ENCODE measurements at places on chromosomes 5 and 9.

DNA sequence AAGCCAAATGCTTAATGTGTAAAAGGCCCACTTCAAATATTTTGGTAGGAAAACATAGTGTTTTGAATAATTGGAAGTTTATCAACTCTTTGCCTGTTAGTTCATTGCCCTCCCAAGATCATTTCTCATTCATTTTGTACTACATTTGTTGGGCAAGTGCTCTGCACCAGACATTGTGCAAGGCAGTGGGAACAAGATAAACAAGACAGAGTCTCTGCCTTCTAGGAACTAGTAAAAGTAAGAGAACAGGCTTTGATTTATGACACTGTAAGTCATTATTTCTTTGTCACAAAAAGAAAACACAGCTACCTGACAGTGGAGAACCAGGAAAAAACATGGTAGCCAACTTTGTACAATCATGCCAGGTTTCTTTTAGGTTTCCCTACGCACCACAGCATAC lies 63.7 kb upstream of the PAM start:
- DNase-seq, result no peak

- DNase-seq, result no peak
These were observed 6.2 kb upstream of the SPINK4 start for GRCh38 chr9:33233626-33234342.

- DNase-seq, result no peak
These were observed 41.8 kb upstream of the PAM start for GRCh38 chr5:102713278-102713677.

DNA sequence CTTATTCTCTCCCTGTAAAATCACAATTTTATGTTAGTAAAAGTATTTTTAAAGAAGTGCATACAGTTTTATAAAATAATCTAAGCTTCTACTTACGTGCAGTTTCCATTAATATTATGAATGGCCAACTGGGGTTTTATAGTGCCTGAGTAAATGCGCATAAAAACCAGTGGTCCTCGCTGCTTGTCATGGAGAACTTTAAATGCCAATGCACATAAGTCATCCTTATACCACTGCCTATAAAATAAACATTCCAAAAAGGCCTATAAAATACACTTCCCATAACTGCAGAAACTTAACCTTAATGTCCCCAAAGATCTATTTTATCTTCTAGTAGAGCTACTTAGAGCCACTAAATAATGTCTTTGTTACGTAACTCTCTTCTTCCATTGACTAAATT lies 28.5 kb downstream of the GFM2 start:
- no peak for DNase-seq

DNA sequence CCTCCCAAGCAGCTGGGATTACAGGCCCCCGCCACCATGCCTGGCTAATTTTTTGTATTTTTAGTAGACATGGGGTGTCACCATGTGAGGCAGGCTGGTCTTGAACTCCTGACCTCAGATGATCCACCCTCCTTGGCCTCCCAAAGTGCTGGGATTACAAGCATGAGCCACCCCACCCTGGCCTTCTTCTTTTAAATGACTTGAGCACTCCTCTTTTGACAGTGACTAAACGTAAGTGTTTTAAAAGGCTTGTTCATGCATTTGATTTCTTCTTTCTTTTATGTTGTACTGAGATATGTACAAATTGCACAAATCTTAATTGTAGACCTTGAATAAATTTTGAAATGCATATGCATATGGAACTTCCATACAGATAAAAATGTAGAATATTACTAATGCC lies 337.9 kb downstream of the CETN3 start:
- DNase-seq, result no peak

DNA sequence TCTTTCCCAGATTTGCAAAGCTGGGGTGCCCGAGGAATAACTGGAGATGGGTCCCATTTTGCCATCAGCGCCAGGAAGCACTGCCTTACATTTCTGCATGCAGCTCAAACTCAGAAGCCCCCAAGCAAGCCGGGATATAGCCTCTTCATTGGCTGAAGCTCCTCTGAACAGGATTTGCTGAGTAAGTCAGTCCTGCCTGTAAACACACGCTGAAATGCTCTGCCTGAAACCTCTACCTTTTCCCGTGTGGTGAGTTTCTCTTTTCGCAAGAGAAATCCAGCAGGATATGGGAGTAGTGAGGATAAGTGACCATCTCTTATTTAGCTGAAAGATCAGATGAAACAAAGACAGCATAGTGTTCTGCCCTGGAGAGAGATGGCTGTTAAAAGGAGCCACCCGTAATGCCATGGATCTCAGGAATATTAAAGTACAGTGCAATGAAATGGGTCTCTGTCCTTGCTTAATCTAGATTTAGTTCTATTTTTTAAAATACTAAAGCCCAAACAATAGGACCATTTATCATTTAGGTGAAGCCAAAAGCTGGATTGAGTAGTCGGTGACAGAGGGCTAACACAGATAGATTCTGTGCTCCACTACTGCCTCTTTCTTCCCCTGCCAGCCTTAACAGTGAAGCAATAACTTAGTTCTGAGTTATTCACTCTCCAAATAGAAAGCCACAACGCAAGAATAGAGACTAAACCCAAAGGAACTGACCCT lies 177.5 kb upstream of the PPP2R2B start:
- DNase-seq, result no peak

GRCh38 chr5:90474235-90475107 lies at the start of the genes MBLAC2 and POLR3G:
MBLAC2 (minus strand) TSS chr5:90474771; CDS start chr5:90474292, 479 bp downstream.
POLR3G (plus strand) TSS chr5:90474864; CDS start chr5:90485568, 10,704 bp downstream.
- peak; percentile 86 for DNase-seq

- DNase-seq, result no peak
These were observed 79.7 kb downstream of the SLF1 start for GRCh38 chr5:94698197-94698596.

GRCh38 chr9:114289571-114290481 lies 33.1 kb upstream of the ORM1 start:
- no peak for DNase-seq

- DNase-seq, result no peak
These were observed 68.6 kb upstream of the IL12B start for GRCh38 chr5:159398936-159399335.

DNA sequence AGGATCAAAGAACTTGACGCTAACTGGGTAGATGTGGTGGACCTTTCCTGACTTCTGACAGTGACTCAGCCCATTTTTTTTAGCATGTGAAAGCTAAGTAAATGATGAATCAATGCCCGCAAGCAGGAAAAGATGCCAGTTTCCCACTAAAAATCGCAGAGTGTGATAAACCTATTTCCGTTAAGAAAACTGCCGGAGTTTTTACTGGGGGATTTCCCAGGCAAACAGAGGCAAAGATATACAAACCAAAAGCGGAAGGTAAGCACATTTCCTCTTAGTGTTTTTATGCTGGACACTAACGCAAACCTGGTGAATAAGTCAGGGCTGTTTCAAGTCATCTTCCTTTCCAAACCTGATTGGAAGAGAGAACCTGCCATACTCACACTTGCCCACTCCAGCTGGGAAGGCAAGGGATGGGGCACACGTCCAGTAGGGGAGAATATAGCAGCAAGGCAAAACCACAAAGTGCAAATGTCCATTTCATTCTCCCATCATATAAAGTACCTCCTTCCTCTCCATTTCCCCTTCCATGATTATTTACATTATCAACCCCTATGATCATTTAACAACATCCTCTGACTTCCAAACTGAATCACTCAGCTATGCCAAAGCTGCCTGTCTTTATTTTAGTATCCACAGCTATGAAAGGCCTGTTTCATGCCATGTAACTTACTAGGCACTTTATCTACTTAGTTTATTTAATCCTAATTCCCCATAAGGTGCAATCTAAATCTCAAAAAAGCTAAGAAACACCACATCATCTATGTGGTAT lies 349.7 kb upstream of the RFX3 start:
- DNase-seq, result no peak

GRCh38 chr5:80036615-80037014 lies 1.5 kb downstream of the THBS4 start:
- DNase-seq, result no peak

- DNase-seq, result no peak
These were observed 4.0 kb downstream of the ST6GALNAC4 start for GRCh38 chr9:127912882-127913281.

GRCh38 chr5:72512593-72512860 lies 5.3 kb upstream of the ZNF366 start:
- DNase-seq, result no peak

DNA sequence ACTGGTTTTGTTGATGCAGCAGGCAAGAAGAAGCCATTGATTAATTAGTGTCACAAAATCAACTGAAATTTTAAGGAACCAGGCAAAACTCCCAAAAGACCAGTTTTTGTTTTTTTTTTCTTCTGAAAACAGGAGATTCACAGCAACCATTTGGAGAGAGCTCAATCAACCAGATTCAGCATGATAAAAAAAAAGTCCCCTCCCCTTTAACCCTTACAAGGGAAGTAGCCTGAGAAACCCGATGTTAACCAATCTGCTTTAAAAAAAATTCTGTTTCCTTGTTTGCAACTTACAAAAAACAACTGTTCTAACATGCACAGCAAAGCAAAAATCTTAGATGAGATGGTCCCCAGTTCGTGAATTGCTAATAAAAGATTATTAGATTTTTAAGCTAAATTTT lies 59.7 kb downstream of the HMHB1 start:
- DNase-seq, result no peak

GRCh38 chr9:133023117-133023890 lies 7.5 kb upstream of the GTF3C5 start:
- no peak for DNase-seq

DNA sequence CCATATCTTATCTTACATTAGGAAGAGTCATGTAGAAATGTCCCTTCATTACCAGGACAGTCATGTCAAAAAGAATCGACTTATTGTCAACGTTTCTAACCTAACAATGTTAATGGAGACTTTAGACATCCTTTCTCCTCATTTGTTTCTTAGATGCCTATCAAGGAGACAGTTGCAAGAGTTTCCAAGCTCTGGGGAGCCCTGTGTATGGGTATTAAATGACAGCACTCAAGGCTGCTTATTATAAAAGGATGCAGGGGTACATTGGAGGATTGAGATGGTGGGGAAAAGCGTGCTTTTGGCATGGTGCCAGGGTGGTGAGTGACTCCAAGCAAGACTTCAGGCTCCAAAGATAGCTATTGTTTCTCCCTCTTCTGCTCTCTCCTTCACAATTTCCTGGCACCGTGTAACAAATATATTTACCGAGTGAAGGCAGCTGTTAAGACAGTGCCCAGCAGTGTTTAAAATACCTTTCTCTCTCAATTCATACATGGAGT lies 461.3 kb upstream of the CLINT1 start:
- no peak for DNase-seq

DNA sequence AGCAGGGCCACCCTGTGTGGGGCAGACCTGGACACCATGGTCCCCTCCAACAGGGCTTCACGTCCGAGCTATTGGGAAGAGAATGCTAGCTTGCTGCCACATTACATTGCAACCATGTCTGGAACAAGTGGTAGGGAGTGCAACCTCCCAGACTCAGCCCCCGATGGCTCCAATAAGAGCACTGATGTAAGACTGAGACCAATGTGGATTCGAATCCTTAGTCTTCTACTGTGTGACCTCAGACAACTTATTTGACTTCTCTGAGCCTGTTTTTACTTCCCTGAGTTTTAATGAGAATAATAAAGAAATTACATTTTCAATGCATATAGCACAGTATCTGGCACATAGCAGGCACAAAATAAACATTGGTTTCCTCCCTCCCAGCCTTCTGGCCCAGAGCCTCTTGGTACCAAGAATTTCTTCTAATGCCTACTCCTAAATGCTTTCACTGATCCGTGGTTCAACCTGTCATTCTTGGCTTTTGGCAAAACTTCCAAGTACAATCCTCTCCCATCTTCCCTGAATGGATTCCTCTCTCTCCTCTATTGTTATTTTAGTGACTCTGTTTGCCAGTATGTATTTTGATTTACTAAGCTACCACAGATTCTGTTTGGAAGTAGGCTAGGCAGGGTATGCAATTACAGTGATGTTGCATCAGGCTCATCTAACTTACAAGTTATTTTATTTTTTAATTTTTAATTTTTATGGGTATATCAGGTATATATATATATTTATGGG lies 34.6 kb upstream of the COL15A1 start:
- DNase-seq, result no peak

GRCh38 chr9:134937164-134937555 lies 19.4 kb upstream of the FCN1 start:
- DNase-seq, result no peak

DNA sequence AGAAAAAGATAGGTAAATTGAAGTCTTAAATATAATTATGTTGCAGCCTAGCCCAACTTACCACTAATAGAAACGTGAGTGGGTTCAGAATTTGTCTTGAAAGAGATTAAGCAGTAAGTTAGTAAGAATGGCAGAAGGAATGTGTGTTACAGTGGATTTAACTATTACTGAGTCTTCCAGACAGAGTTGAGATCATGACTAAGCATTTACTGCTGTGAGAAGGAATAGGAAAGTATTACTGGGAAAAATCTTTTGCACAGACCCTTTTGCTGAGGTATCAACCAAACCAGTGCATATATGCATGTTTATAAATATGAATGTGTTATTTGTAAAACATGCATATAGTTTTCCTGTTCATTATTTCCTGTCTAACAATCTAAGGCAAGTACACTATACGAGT lies 112.8 kb upstream of the EFNA5 start:
- no peak for DNase-seq

DNA sequence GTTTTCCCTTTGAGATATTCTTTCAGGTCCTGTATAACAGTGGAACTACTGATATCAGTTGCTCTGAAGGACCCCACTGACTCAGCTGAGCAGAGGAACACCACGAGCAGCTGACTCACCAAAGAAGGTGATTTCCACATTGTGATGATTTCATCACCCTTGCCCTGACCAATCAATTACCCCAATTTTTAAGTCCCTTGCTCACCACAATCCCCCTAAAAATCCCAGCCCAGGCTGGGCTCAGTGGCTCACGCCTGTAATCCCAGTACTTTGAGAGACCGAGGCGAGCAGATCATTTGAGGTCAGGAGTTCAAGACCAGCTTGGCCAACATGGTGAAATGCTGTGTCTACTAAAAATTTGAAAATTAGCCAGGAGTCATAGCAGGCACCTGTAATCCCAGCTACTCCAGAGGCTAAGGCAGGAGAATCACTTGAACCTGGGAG lies 125.3 kb upstream of the ABCA1 start:
- DNase-seq, result no peak

- no peak for DNase-seq
These were observed 1.7 kb upstream of the ARRDC3 start for GRCh38 chr5:91384671-91385430.

DNA sequence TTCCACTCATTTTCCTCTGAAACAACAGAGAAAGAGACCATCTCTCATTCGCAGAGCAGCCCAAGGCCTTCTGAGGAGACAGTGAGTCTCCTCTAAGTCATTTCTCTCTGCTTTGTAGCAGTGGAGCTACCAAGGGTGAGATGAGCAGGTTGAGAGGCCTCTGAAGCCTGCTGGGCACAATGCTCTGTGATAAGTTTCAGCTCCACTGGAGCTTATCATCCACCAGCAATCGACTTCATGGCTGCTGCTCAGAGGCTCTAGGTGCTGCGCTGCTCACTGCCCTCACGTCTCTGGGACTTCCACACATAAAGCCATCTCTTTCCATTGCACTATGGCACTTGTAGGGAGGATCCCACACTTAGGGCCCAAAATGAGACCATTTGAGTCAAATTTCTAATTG lies 96.3 kb downstream of the CMYA5 start:
- DNase-seq, result no peak

GRCh38 chr9:116580853-116581252 lies 106.3 kb upstream of the TRIM32 start:
- no peak for DNase-seq

- no peak for DNase-seq
These were observed 11.3 kb downstream of the AHRR start for GRCh38 chr5:332843-333242.

GRCh38 chr5:127906562-127907204 lies 176.9 kb upstream of the SLC12A2 start:
- no peak for DNase-seq

Data from stimulated activated CD8-positive, alpha-beta memory T cell treated with anti-CD3 and anti-CD28 coated beads, Interleukin-4, amount 100 ng/mL, for 1 hour (primary cell).